ENCODE measurements at places on chromosomes 4 and X. TPM values are rescaled to one million over a fixed set of nuclear protein-coding genes. Genes with fewer than 3 reads are reported as not detected.
A peak's percentile ranks its signal among the peaks of the same experiment; 100 is the strongest.

DNA sequence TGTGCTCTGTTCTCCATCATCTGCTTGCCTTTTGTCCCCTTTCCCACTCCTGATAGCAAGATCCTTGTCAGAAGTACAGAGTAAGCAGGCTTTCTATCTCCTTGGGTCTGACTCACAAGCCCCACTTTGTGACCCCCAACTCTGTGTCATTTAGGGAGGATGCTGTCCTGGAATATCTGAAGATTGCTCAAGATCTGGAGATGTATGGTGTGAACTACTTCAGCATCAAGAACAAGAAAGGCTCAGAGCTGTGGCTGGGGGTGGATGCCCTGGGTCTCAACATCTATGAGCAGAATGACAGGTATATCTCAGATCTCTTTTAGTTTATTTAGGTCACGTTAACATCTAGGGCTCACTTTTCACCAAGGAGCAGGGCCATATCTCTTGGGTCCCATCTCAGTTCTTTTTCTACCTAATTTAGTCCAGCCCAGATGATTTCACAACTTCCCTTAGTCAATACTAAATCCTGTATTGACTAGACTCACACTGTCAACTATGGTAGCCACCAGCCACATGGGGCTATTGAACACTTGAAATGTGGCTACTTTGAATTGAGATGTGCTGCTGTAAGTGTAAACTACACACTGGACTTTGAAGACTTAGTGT is 64.3 kb downstream of the MSN start:
- no peak for DNase-seq

GRCh38 chr4:70195425-70195824 is at the start of gene ODAM:
ODAM (plus strand) TSS chr4:70195725; CDS start chr4:70196544, 819 bp downstream.
- DNase-seq = no peak

GRCh38 chr4:825063-825970 is 612 bp downstream of the CPLX1 start:
- peak; percentile 71 for DNase-seq

- DNase-seq = peak; percentile 4
Measured at GRCh38 chr4:8760561-8760960, 111.1 kb downstream of the HMX1 start.

GRCh38 chr4:182124359-182124758 is 118.8 kb upstream of the TENM3 start:
- DNase-seq = no peak

DNA sequence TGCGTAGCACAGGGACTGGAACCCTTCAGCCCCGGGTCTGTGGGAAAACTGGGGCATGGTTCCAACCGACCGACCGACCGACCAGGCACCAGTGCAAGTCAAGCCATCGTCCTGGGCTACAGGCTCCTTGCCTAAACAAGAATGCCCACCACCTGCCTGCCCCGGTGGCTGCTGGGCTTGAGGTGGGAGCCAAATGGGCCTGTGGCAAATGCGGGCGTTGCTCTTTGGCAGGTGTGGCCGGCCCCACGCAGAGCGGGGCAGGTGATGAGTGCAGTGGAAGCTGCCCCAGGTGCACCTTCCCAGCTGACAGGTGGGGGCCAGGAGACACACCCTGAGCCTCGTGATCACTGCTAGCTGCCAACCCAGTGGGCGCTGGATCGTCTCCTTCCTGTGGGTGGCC is 77.9 kb downstream of the MTMR1 start:
- DNase-seq = no peak

DNA sequence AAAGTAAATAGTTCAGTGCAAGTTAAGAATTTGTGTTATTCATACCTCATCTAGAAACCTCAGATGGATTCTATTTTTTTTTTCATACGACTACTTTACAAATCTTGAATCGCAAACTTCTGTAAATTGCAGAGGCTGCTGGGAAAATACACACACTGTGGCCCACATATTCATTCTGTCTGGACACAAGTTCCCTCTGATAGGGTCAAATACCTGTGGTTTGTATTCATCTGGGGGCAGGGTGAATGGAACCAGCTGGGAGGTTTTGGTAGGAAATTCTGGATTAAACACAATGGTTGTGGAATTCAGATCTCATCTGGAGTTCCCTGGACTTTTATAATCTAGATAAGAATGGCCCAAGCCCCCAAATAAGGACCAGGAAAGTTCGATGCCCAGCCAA is 56.2 kb downstream of the SPATA18 start:
- no peak for DNase-seq

GRCh38 chr4:31467781-31468180 is 747.6 kb downstream of the PCDH7 start:
- no peak for DNase-seq

DNA sequence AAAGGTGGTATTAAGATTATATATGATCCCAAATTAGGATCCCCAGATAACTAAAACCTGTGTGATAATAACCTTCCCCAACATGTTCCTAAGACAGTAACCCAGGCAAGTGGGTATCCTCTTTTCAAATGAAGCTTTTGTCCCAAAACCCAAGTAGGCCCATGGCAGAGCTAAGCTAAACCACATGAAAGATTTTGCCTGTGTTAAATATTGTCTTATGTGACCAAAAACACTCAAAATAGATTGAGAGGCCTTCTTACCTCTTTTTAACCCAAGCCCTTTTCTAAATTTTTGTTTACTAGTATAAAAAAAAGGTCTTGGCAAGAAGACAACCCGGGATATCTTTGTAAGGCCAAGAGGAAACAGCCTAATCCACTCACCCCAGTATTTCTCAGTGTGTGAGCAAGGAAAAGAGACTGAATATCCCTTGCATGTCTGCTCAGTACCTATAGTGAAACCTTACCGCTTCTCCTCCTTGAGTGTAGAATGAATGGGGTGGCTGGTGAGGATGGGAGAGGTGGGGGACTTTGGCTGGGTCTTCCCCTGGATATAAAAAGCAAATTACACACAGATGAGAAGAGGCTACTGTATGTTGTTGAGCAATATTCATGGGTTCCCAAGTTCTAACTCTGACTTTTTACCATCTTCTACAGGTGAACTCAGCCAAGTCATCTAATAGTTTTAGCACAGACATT is 188.8 kb upstream of the BMP3 start:
- DNase-seq = no peak

- peak; percentile 76 for DNase-seq
Measured at GRCh38 chr4:108172231-108172752, 3.6 kb upstream of the LEF1 start.

BEX2 gene
- total RNA-seq = 16.8 TPM

CFAP299 gene
- not detected for total RNA-seq

HTN1 gene
- not detected for total RNA-seq

TMPRSS11D gene
- not detected for total RNA-seq

All from activated naive CD8-positive, alpha-beta T cell treated with anti-CD3 and anti-CD28 coated beads, Interleukin-2, amount 10 ng/mL, durations not matched to agents 7 days and 5 days (primary cell).